Stimulated activated CD4-positive, alpha-beta T cell treated with anti-CD3 and anti-CD28 coated beads, Interleukin-12 subunit alpha, Interleukin-12 subunit beta, amount 100 ng/mL, for 48 hours (primary cell): ENCODE measurements at places on chromosomes 13 and 19.

DNA sequence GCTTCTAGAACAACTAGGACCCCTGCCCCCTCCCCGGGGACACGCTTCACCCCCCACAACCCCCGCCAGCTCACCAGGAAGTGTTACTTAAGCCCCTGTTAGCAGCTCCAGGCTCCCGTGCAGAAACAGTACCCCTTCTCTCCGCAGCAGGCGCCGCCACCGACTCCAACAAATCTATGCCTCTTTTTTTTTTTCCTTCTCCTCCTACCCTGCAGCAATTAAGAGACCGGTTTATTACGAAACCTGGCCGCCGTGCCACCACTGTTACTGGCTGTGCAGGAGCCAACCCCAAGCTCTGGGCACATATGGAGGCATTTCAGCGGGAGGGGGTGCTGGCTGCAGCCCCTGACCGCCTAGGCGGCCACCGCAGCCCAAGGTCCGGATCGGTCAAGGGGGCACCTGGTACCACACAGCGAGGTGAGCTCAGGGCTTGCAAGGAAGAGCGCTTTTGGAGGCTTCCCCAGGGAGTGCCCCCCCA, 2.4 kb downstream of the GADD45B start:
- no peak for DNase-seq

GRCh38 chr13:44812818-44813217, 176.5 kb downstream of the NUFIP1 start:
- no peak for DNase-seq

GRCh38 chr19:46733690-46734292, 12.1 kb upstream of the FKRP start:
- DNase-seq, result no peak

DNA sequence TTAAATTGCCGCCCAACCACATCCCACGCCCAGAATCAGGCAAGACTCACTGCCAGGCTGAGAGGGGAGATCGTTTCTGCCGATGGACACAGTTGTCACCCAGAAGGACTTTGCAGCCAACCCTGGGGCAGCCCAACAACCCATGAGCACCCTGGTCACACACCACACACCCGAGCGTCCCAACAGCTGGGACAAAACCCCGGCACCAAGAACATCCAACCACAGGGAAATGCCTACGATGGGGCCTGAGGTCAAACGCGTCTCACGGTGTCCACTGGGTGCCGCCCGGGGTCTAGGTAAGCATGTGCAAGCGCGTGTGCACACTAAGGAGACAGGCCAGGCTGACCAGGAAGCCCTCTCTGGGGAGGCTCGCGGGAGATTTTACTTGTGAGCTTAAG, 13.0 kb downstream of the LMNB2 start:
- no peak for DNase-seq

GRCh38 chr19:49864890-49865289, 2.5 kb downstream of the PNKP start:
- no peak for DNase-seq

- DNase-seq, result no peak
These were observed 7.1 kb upstream of the ELOF1 start for GRCh38 chr19:11566164-11566563.

DNA sequence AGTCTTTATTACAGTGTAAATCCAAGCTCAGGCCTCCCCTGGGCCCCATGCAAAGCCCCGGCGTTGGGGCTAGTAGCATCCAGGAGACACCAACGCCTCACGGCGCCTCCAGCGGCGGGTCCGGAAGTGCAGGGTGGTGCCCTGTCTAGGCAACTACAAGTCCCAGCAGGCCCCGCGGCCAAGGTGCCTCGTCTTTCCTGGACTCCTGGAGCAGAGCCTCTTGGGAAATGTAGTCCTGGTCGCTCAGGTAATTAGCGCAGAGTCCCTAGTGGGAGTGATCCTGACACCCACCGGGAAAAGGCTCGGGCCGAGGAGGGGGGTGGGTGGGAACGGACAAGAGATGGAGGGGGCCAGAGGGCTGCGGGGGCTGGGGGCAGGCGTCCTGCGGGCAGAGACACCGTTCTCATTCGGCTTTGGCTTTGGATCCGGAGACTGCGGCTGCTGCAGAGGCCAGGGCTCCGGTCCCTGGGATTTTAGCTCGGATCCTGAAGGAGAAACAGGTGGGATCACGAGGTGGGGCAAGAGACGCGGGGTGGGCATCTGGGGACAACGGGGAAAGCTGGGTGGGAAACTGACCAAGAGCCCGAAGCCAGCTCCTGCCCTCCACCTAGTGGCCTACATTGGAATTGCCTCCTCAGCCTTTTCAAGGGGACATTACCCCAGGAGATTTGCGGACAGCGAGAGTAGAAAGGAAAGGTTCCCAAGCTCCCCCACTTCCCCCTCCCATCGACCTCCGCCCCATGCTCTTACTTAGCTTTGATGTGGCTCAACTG, 11.4 kb downstream of the RTN2 start:
- DNase-seq, result peak; percentile 99

DNA sequence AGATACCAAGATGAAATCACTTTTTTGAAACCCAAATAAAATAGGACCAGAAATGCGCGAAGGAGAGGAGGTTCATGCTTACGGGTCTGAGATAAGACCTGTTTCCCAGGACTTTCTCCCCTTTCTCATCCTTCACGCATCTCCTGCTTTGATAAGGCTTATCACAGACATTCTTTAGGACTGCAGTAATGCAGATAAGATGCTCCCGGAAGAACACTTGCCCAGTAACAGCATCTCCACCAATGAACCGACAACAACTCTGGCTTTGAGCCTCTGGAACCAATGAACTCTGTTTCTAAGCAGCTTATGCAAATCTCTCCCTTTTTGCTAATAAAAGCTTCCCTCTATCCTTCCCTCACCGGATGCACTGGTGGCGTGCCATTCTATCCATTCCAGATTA, 783.4 kb upstream of the ARGLU1 start:
- no peak for DNase-seq

DNA sequence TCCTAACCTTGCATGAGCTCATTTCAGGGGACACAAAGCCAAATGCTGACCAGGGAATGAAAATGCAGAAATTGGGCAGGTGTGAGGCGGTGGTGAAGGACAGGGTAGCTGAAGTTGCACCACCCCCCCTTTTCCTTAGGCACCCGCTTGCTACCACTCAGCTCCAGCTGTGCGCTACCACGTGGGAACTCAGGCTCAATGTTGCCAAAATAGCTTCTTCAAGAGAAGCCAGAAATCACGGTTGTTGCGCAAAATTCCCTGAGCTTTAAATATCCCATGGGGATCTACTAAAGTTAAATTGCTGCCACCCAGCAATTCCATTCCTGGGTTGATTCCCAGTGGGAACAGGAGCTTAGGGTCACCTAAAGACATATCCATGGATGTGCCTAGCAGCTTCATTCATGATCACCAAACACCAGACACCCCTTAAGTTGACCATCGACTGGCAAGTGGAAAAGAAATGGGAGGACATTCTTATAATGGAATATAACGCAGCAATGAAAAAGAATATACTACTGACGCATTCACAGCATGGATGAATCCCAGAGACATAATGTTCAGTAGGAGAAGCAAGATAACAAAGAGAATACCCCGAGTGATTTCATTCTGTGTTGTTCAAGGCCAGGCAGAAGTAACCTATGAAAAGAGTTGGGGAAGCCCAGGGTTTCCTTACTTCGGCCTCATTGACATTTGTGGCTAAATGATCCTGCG, 12.8 kb upstream of the ADGRL1 start:
- DNase-seq, result no peak

GRCh38 chr19:15448778-15449619, 757 bp downstream of the WIZ start:
- DNase-seq, result no peak

GRCh38 chr19:4768934-4769777, 22.4 kb upstream of the FEM1A start:
- peak; percentile 71 for DNase-seq

- DNase-seq, result no peak
These were observed 11.9 kb downstream of the PDCD2L start for GRCh38 chr19:34416021-34416545.
